Right cardiac atrium (tissue), 5 donors: ENCODE measurements at places on chromosomes 2 and 18. TPM values are rescaled to one million over a fixed set of nuclear protein-coding genes. Genes with fewer than 3 reads are reported as not detected.

GRCh38 chr2:151757861-151758260 is 23.6 kb upstream of the NEB start:
- DNase-seq: no peak

Gene ANKRD23
- 27.0 TPM for polyA plus RNA-seq

DNA sequence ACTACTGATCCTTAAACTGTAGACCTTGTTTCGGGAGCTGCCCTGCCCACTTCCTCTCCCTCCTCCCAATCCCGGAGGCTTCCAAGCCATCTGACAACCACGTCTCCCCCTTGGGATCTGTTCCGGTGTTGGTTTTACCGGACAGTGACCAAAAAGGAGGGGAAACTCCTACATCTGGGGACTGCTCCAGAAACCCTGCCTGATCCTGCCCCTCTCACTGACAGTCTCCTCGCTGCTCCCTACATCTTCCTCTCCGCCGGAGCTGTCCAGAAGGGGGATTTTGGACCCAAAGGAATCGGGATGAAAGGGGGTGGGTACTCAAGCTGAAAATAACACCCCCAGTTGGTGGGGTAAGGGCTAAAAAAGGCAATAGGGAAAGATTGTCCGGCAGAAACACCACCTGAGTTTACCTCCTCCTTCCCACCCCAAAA is 1.5 kb downstream of the INO80D start:
- peak; percentile 75 for DNase-seq

- DNase-seq: no peak
Observed at GRCh38 chr18:75962036-75962572, 532.9 kb downstream of the ZNF516 start.

Gene ZBTB7C
- polyA plus RNA-seq: 0.88 TPM

DNA sequence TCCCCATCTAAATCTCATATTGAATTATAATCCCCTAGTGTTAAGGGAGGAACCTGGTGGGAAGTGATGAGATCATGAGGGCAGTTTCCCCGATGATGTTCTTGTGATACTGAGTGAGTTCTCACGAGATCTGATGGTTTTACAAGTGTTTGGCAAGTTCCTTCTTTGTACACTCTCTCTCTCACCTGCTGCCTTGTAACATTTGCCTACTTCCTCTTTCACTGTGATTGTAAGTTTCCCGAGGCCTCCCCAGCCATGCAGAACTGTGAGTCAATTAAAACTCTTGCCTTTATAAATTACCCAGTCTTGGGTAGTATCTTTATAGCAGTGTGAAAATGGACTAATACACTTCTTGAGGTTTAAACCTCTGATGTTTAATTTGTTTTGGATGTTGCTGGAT is 177.5 kb downstream of the CD8B2 start:
- DNase-seq: no peak

Gene ACTG2
- 33.6 TPM for polyA plus RNA-seq

Gene GRB14
- polyA plus RNA-seq: 20.0 TPM

DNA sequence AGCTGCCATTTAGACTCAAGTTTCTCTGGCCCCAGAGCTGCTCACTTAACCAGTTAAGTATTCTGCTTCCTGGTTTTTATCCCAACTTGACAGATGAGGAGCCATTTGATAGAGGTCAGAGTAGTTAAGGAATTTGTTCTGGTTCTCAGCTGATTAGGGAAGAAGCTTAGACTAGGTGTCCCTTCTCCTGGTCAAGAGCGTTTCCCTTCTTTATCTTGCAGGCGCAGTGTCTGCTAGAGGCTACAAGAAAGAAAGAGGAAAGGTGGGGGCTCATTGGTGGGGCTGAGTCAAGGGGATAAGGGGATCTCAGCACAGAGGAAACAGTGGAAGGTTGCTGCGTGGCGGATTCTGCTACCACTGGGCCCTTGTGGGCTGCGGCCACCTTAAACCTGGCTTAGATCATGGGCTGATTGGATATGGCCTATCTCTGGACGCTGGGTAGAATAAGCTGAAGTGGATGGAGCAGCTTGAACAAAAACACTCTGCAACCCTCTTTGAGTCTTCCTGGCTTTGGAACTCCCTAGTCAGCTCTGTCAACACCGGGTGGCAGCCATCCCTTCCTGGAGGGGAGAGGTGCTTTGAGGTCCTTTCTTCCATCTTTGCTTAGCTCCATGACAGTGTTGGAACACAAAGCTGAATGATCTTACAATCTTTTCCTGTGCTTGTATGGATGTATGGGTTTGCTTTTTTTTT is 70.8 kb downstream of the QPCT start:
- peak; percentile 48 for DNase-seq

GRCh38 chr2:228474466-228474865 is 293.0 kb upstream of the SPHKAP start:
- no peak for DNase-seq

DNA sequence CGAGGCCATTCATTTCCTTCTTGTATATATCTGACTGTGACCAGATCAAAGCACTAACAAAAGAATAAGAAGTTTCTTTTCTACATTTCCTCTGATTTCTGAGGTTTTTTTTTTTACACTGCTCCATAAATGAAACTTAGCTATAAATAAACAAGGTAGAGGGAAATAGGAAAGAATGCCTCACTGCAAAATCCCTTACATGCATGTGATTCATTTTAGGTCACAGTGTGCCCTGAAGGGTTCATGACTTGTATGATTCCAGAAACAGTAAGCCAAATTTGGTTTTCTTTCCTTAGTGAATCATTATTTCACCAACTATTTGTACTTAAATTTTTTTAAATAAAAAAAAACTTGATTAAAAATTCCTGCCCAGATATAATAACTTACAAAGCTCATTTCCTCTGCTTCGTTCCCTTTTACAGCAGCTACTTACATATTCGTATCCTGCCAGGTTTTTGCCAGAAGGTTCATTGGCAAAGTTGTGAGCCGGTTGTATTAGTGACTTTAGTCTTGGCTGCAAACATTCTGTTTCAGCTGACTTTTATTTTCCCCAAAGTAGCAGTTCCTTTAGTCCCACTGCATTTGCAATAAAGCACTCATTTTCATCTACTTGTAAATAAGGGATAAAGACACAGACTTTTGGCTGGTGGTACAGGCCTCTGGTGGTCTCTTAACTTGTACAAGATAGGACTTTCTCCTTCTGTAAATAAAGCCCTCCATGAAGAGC is 58.6 kb downstream of the LRP2 start:
- DNase-seq: no peak

Gene CNTNAP5
- not detected for polyA plus RNA-seq

Gene COL3A1
- polyA plus RNA-seq: 48.2 TPM

GRCh38 chr2:187320846-187321245 is 127.2 kb downstream of the CALCRL start:
- DNase-seq: no peak

Gene IL36A
- not detected for polyA plus RNA-seq

- DNase-seq: no peak
Observed at GRCh38 chr2:29108225-29108624, 7.0 kb upstream of the CLIP4 start.

Gene DQX1
- polyA plus RNA-seq: not detected

DNA sequence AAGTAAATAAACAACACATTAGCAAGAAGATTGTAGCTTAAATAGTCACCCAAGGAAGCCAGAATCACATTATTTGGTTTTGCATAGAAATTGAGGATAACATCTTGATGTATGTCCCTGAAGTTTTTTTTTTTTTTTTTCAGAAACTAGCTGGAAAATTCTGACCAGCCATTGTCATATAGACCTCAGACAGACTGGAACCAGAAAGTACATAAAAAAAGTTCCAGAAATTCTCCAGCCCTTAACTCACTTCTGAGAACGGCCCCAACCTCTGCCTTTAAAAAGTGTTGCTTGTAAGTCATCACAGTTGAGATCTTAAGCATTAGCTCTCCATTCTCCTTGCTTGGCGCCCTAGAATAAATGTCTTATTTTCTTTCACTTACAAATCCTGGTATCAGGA is 350.5 kb downstream of the CCDC85A start:
- DNase-seq: no peak

DNA sequence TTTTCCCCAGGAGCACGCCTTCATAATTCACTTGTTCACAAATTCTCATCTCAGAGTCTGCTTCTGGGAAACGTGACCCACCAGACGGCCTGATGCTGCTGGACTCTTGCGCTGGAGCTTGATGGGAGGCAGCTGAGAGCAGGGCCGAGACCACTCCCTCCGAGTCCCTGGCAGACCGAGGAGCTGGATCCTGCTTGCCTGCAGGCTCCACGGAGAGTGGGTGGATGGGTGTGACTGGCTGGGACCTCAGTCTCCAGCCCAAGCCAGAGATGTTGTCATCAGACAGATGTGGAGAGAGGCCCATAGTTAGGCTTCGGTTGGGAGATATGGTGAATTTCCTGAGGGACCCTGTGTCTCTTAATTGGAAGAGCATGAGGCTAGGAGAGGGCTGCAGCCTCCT is 76.4 kb downstream of the TSN start:
- DNase-seq: peak; percentile 86

- DNase-seq: no peak
Observed at GRCh38 chr2:144942516-144943256, 422.8 kb upstream of the ZEB2 start.
